ENCODE measurements at places on chromosomes 12 and 14.

GRCh38 chr12:119236372-119236771 lies 57.6 kb downstream of the HSPB8 start:
- H3K4me1 ChIP-seq = no peaks in the 10 kb centered on the region
- H3K27ac ChIP-seq = no peak overlapping the region
- no peak for ATAC-seq
- no peaks in the 10 kb centered on the region for H3K36me3 ChIP-seq
- H3K27me3 ChIP-seq = no peaks in the 10 kb centered on the region

DNA sequence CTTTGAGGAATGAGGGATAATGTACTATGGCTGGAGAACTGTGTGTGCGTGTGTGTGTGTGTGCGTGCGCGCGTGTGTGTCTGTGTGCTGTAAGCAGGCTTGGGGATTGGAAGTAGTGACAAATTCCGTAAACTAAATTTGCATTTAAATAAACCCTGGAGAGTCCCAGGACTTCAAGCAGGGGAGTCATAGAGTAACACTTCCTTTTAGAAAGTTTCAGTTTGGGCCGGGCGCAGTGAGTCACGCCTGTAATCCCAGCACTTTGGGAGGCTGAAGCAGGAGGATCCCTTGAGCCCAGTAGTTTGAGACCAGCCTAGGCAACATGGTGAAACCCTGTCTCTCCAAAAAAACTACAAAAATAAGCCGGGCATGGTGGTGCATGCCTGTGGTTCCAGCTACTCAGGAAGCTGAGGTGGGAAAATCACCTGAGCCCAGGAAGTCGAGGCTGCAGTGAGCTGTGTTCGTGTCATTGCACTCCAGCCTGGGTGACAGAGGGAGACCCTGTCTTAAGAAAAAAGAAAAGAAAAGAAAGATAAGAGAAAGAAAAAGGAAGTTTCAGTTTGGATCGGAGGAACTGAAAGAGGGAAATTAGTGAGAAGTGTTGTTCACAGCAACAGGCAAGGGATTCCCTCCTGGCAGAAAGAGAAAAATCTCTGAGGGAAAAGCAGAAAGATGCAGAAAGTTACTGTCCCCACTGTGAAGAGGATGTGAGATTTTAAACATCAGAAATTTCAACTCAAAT lies 222.7 kb upstream of the SOX5 start:
- H3K36me3 ChIP-seq = no peaks in the 10 kb centered on the region
- no peaks in the 10 kb centered on the region for H3K27me3 ChIP-seq
- peak; percentile 87 for ATAC-seq
- H3K4me1 ChIP-seq = peaks cover 23% of the 10 kb centered on the region
- H3K4me3 ChIP-seq = peak overlapping the region; percentile 39

DNA sequence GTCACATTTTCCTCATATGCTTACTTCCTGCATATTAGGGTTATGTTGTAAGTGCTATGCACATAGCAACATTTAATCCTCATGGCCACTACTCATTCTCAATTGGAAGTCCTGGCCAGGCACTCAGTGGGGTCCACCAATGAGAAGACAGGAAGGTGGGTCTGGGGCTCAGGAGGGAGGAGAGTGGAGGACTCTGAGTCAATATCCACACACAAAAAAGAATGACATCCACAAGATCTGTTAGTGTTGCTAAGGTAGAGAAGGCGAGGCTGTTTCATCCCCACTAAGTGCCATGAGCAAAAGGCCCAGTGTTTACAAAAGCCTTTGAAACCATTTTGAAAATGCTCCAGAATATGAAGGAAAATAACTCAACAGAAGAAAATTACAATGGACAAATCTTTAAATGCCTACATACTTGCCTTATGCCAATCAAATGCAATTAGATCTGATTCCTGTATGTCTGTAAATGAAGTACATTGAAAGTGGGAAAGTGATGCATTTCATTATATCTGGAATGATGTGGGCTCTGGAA lies 53.9 kb downstream of the EID3 start:
- peaks cover 11% of the 10 kb centered on the region for H3K36me3 ChIP-seq
- H3K27me3 ChIP-seq = no peaks in the 10 kb centered on the region
- H3K4me3 ChIP-seq = no peak overlapping the region
- no peak overlapping the region for H3K27ac ChIP-seq

DNA sequence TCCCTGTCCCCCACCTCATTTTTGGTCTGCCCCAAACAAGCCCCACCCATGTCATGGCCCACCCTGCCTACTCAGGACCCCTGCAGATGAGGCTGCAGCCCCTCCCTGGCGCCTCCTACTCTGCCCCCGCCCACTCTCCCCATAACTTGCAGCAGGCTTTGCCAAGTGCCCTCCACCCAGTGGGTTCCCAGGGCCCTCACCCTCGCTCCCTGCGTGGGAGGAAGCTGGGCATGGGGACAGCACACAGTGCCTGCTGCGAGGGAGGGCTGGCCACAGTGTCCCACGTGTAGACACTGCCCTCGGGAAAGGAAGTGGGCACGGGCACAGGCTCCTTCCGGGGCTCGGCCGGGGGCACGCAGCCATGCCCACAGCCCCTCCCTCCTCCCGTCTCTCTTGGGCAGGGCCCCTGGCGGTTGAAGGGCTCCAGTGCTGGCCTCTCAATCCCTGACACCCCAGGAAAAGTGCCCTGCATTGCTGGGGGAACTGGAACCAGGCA lies 9.4 kb downstream of the AKT1 start:
- no peak overlapping the region for H3K27ac ChIP-seq
- peaks cover under 1% of the 10 kb centered on the region for H3K36me3 ChIP-seq
- no peaks in the 10 kb centered on the region for H3K27me3 ChIP-seq
- no peak overlapping the region for H3K4me3 ChIP-seq
- no peak for ATAC-seq

- peaks cover 43% of the 10 kb centered on the region for H3K36me3 ChIP-seq
- H3K27me3 ChIP-seq = no peaks in the 10 kb centered on the region
- H3K27ac ChIP-seq = no peak overlapping the region
- no peak for ATAC-seq
Measured at GRCh38 chr12:48946205-48946604, 11.1 kb downstream of the ARF3 start.

DNA sequence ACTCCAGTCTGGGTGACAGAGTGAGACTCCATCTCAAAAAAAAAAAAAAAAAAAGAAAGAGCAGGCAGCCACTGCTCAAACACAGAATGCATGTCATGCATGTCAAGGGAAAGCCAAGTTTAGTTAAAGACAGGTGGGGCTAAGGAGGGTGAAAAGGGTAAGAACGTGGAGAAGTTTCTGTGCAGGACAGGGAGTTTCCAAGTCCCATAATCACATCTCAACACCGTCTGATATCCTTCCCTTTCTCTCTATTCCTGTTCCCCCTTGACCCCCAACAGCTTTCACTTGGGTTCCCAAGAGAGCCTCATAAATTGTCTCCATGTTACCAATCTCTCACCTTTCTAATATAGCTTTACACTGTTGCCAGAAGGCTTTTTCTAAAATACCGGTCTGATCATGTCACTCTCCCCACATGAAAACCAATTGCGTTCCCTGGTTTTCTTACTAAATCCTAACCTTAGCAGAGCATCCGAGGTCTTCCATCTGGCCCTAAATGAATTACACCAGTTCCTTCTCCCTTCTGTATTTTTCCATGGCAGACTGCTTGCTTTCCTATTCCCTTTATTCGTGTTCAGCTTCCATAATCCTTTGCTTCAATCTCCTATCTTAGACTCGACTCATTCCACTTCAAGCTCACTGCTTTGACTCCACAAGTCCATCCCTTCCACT lies 37.0 kb downstream of the LIMA1 start:
- H3K27me3 ChIP-seq = peaks cover 16% of the 10 kb centered on the region
- H3K36me3 ChIP-seq = peaks cover 11% of the 10 kb centered on the region
- H3K27ac ChIP-seq = peak overlapping the region; percentile 35
- H3K4me1 ChIP-seq = peaks cover 27% of the 10 kb centered on the region
- ATAC-seq = peak; percentile 44

GRCh38 chr12:123972457-123973401 lies at the start of the genes CCDC92 and ZNF664:
CCDC92 (minus strand) TSS chr12:123972831; CDS start chr12:123944305, 28,526 bp downstream.
ZNF664 (plus strand) TSS chr12:123973215; CDS start chr12:124012145, 38,930 bp downstream.
- H3K4me3 ChIP-seq = peak within 1 kb of the TSS; percentile 91
- peaks cover 27% of the 10 kb centered on the region for H3K4me1 ChIP-seq
- H3K36me3 ChIP-seq = peaks cover 19% of the 10 kb centered on the region

Measured in stimulated activated memory B cell treated with anti-CD40 and anti-IgM and Interleukin-4, amounts not matched to agents 10 μg/mL and 1 μg/mL and 100 μg/mL, for 72 hours (primary cell).